ENCODE measurements at places on chromosomes 16 and 17. TPM values are rescaled to one million over a fixed set of nuclear protein-coding genes. Genes with fewer than 3 reads are reported as not detected.

TBC1D3E gene
- polyA plus RNA-seq = not detected

KCNAB3 gene
- polyA plus RNA-seq = 1.9 TPM

FBXL20 gene
- polyA plus RNA-seq = 5.1 TPM

TMC8 gene
- not detected for polyA plus RNA-seq

MYH10 gene
- polyA plus RNA-seq = 62.1 TPM

FAHD1 gene
- 52.5 TPM for polyA plus RNA-seq

PPP1R1B gene
- not detected for polyA plus RNA-seq

CA7 gene
- polyA plus RNA-seq = not detected

MYOCD gene
- polyA plus RNA-seq = 18.3 TPM

SIRT7 gene
- polyA plus RNA-seq = 5.2 TPM
